ENCODE measurements at places on chromosomes 16 and 17.
A peak's percentile ranks its signal among the peaks of the same experiment; 100 is the strongest.

GRCh38 chr17:66514227-66514806, 211.9 kb downstream of the PRKCA start:
- DNase-seq: no peak

DNA sequence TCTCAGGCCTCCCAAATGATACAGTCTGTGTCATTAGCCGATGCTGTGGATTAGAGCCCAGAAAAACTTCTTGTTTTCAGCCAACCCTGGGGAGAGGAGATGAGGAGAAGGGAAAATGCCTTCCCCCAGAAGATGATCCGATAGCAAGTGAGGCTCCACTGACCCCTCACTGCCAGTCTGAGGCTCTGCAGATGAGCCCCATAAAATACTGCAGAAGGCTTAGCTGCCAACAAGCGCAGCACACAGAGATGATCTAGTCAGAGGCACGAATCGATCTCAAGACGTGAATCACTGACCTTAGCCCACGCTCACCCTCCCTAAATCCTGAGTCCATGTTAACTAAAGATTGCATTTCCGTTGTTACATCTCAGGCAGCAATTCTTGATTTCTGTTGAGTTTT, 31.5 kb downstream of the SALL1 start:
- DNase-seq: no peak

GRCh38 chr17:55345132-55345531, 76.5 kb downstream of the MMD start:
- no peak for DNase-seq

- no peak for DNase-seq
Observed at GRCh38 chr17:79572136-79572925, 38.5 kb downstream of the RBFOX3 start.

DNA sequence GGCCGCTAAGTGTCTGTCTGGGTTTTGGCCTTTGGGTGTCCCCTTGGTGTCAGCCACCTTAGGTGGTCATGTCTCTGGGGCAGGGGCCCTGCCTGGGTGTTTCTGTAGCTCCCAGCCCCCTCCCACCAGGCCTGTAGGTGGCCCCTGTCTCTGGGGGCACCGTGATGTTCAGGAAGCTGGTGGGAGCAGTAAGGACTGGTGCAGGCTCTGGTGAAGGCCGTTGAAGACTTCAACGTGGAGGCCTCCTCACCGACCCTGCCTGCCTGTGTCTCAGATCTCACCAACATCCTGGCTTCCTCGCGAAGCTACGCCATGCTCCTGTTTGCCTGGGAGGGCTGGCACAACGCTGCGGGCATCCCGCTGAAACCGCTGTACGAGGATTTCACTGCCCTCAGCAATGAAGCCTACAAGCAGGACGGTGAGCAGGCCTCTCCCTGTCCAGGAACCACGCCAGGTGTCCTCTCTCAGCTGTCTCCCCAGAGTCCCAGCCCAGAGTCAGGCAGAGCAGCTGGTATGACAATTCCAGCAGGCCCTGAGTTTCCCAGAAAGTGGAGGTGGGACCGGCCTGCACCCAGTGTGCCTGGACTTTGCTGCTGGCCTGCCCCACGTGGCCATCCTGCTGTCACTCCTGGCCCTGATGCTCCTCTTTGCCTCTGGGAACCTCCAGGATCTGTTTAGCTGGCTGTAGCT, 2.8 kb downstream of the ACE start:
- peak; percentile 57 for DNase-seq

- no peak for DNase-seq
Observed at GRCh38 chr16:1914084-1914608, 4.1 kb downstream of the HS3ST6 start.

DNA sequence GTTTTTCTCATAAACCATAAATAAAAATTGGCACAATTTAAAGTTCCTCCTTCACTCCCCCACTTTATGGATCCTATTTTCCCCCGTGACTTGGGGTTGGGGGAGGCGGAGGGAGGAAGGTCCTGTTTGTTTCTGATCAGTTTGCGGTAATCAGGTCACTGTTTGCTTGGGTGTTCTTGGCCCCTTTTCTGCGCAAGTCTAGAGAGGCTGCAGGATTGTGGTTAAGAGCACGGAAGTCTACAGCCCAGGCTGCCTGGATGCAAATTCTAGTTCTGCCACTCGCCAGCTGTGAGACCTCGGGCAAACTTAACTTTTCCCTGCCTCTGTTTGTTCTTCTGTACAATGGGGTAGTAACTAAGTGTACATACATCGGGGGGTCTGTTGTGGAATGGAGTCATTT, 12.1 kb downstream of the ATP2C2 start:
- DNase-seq: no peak

GRCh38 chr17:29603109-29603674, 10.3 kb downstream of the ANKRD13B start:
- no peak for DNase-seq

DNA sequence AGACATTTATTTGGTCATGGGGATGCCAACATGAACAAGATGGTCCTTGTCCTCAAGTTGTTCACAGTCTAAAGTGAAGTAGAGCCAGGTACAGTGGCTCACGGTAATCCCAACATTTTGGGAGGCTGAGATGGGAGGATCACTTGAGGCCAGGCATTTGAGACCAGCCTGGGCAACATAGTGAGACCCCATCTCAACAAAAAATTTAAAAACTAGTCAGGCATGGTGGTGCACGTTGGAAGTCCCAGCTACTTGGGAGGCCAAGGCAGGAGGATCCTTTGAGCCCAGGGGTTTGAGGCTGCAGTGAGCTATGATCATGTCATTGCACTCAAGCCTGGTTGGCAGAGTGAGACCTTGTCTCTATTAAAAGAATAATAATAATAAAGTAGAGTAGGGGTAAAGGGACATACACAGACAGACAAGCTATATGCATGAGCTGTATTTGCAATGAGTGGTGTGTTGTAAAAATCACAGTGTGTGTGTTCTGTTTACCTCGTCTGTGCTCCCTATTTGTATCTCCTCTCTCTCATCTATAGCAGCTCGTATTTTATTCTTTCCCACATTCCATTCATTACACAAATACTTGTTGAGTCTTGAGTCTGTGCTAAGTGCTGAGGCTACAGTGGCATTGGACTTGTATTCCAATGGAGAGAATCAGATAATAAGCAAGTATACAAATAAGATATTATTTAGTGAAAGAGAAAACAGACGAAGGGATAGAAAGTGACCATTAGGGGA, 73.9 kb upstream of the DHX40 start:
- DNase-seq: no peak

- no peak for DNase-seq
Observed at GRCh38 chr16:5108505-5109158, 11.0 kb upstream of the EEF2KMT start.

- DNase-seq: peak; percentile 46
Observed at GRCh38 chr16:180101-180675, at the start of gene HBQ1. Gene HBQ1, plus strand, starts transcription at chr16:180459. Its CDS starts 28 bp downstream, at chr16:180487.

DNA sequence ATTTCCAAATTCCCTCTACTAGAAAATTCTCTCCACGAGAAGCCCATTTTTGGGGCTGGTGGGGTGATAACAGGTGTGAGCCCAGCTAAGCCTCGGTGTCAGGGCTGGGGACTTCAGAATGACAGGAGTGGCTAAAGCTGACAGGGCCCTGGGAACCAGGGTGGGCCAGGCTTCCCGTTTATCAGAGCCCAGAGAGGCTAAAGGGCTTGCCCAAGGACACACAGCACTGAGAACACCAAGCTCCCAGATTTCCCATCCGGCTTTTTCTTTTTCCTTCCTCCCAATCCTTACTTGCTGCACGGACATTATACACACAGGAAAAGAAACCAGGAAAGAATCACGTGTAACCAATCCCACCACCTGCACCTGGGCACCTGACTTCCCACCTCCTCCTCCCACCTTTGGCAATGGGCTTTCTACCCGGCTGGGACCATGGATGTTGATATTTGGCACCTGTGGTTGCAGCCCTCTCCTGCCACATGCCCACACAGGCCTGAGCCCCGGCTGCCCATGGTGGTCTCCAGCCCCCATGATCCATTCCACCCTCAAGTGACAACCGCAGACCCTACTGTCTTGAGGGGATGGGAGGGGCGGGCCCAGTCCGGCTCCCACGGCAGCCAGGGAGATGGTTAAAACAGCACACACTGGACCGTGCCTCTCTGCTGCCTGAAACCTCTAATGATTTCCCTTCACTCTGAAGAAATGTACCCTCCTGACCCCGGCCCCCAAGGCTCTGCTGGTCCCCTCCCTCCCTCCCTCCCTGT, 78.9 kb downstream of the ENGASE start:
- DNase-seq: no peak

- no peak for DNase-seq
Observed at GRCh38 chr16:81451753-81452680, 7.4 kb downstream of the CMIP start.

DNA sequence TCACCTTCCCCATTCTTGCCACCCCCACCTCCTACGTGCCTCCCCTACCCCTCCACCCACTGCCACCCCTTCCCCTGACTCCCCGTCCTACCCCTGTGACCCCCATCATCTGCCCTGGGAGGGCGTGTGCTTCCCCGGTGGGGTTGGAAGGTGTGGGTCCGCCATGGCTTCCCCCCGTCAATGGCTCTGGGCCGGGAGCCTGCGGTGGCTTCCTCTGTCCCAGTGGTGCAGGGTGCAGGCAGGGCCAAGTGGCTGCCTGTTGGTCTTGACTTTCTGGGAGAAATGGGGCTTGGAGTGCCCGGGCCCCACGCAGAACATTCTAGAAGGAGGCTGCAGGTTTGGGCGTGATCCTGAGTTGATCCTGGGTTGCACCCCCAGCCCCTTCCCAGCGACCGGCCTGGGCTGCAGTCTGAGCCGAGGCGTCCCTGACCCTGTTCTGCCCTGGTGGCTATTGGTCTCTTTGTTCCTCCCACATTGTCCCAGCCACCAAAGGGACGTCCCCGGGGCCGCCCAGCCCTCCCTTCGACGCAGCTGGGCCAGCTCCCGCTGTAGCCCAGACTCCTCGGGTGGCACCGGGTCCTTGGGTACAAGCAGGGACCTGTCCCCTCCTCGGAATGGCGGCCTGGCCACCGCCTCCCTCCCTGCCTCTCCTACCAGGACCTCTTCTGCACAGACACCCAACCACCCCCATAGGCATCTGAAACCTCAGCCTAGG, 25.7 kb downstream of the GSE1 start:
- no peak for DNase-seq

GRCh38 chr17:17426184-17426583, 50.6 kb upstream of the MED9 start:
- no peak for DNase-seq

- DNase-seq: peak; percentile 46
Observed at GRCh38 chr16:73019457-73020362, 28.2 kb downstream of the ZFHX3 start.

DNA sequence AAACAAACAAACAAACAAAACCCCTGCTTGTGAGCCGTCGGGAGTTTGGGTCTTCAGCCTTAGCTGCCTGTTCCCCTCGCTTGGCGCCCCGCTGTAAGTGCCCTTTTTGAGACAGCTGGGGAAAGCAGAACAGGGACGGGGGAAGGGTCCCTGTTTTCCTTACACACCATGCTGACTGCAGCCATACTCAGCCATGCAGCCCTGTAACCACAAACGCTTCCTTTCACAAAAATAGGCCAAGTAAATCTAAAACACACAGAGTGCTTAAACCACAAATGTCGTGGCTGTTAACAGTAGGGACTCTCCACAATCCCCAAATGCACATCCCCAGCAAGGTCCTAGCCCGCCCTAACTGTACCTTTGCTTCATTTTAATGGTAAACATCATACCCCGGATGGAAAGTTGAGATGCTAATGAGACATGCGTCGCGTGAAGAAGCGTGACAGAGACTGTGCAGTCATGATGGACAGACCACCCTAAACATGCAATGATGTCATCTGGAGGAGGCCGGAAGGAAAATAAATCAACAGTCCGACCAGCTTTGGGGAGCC, 129.9 kb downstream of the MGAT5B start:
- no peak for DNase-seq

DNA sequence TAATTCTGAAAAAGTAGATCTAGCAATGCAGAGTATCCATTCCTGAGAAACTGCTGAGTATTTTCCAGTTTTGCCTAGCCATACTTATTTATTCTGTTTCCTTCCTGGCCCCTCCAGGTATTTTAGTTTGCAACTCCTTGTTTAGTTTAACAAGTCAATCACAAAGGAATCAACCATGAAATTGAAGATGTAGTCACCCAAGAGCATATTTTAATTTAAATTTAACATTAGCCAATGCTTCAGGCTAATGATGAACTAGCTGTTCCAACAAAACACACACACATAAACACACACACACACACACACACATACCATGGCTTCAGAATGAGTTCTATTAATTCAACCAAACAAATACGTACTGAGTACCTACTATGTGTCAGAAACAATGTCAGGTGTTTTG, 332.8 kb upstream of the ERCC4 start:
- DNase-seq: no peak

DNA sequence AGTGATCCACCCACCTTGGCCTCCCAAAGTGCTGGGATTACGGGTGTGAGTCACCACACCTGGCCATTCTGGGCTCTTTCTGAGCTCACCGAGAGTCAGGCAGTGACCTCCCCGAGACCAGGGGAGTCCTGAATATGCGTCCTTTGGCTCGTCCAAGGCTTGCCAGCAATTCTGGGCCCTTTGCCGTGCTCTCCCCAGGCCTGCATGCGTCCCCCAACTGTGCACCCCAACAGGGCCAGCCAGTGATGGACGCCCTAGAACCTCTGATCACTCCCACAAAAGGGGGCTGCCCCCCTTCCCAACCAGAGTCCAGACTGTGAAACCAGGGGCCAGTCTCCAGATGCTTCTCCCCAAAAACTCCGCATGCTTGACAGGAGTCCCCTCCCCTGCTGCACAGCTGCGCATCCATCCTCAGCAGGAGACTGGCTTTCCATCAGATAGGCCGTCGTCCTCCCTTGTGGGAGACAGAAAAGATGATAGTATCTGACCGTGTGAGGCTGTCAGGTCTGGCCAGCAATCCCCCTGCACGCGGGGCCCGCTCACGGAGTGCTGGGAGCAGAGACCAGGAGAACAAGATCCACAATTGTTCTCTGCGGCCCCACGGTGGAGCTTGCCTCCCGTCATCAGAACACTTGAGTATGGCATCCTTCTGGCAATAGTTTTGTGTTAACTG, 15.5 kb downstream of the HS3ST6 start:
- no peak for DNase-seq

DNA sequence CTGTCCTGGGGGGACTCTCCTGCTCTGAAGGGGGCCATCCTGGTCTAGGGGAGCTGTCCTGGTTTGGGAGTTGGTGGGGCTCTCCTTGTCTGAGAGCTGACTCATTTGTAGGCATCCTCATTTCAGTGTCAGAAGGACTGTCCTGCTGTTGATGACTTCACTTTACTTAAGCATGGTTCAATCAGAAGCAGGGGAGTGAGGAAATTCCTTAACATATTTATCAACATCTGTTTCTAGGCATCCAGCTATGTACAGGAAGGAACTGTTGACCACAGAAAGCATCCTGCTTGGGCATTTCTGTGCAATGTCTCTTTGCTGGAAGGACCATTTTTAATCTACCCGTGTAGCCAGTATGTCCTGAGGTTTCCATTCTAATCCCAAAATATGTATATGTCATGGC, 502.7 kb upstream of the HSBP1 start:
- no peak for DNase-seq

- peak; percentile 72 for DNase-seq
Observed at GRCh38 chr16:17467923-17468540, 2.7 kb downstream of the XYLT1 start.

DNA sequence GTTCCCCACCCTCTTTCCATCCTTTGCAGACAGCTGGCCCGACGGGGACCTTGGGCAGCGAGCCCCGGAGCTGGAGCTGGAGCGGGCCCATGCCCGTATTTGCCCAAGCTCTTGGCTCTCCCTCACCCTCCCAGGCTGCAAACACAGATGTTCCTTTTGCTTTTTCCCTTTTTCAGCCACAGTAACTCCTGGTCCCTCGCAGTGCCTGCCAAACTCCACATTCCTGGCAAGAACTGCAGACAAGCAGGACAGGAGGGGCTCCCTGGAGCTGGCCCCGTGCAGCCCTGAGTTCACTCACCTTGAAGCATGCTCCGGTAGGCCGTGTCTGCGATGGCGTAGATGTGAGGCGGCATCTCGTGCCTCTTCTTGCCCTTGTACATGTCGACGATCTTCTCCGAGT, 33.9 kb downstream of the MYH11 start:
- peak; percentile 14 for DNase-seq

Data from NCI-H1092 treated with DMSO at 0.1 percent for 48 hours (cell line).